ENCODE measurements at places on chromosomes 12 and 14.

DNA sequence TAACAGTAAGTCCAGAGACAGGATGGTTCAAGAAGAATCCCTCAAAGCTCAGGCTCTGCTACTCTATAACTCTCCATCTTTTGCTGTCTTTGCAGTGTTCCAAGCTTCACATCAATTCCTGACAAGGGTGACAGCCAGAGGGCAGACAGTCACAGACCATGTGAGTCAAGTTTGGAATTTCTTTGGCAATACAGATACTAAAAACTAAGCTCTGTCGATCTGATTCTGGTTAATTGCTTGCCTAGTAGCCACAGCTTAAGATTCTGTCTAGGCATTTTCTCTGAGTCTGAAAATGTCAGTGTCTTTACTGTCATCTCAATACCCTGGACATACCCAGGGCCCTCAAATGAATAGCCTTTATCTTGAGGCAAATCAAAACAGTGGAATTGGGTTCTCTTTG lies 153.7 kb downstream of the CEP128 start:
- DNase-seq: no peak

DNA sequence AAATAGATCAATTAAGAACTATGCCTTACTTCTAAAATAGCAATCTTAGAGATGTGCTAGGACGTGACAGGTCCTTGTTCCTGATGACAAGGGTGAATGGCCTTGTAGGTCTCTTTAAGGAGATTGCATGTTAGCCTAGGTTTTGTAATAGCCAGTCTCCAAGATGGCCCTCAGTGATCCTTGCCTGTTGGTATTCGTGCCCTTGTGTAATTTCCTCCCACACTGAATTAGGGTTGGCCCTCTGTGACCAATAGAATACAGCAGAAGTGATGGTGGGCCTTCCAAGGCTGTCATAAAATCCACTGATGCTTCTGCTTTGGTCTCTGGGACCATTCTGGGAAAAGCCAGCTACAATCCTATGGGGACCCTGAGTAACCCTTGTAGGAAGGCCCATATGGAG lies 38.2 kb upstream of the SNX6 start:
- no peak for DNase-seq

GRCh38 chr12:69935651-69936100 lies 110.6 kb downstream of the MYRFL start:
- no peak for DNase-seq

GRCh38 chr14:50388256-50388931 lies 8.3 kb downstream of the CDKL1 start:
- DNase-seq: no peak

GRCh38 chr14:75240781-75241180 lies 37.8 kb upstream of the FOS start:
- DNase-seq: no peak

- DNase-seq: no peak
Observed at GRCh38 chr12:31605531-31605930, 14.6 kb upstream of the DENND5B start.

DNA sequence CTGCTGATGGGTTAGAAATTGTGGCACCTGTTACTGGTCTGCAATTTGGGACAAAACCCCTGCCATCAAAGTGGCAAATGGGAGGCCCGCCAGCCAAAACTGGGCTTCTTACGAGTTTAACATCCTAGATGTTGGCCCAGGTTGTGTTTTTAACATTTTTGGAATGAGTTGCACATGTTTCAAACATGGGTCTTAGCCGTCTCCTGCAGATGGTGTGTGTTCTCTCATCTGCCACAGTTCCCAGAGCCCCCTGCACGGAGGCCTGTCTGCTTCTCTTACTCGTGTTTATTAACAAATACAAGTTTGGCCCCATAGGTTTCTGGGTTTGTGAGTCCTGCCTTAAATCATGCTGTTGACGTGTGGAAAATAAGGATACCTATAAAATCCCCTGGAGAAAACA lies 46.5 kb downstream of the CACNA2D4 start:
- no peak for DNase-seq

GRCh38 chr12:85633491-85633890 lies 202.7 kb downstream of the RASSF9 start:
- no peak for DNase-seq

DNA sequence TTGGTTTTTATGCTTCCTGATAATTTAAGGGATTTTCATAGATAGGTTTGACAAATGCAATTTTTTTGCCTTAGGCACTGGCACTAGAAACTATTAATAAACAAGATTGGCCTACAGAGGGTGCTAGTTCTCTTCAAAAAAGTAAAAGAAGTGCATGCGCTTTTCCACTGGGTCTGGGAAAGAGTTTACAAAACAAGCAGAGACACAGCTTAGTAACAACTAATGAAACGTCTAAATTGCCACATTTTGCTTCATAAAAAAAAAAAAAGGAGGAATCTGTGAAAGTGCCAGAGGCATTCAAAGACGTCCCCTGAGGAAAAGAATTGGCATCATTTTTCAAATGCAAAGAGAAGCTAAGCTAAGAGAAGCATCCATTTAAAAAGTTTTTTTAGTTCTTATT lies 58.3 kb upstream of the EEA1 start:
- DNase-seq: no peak

DNA sequence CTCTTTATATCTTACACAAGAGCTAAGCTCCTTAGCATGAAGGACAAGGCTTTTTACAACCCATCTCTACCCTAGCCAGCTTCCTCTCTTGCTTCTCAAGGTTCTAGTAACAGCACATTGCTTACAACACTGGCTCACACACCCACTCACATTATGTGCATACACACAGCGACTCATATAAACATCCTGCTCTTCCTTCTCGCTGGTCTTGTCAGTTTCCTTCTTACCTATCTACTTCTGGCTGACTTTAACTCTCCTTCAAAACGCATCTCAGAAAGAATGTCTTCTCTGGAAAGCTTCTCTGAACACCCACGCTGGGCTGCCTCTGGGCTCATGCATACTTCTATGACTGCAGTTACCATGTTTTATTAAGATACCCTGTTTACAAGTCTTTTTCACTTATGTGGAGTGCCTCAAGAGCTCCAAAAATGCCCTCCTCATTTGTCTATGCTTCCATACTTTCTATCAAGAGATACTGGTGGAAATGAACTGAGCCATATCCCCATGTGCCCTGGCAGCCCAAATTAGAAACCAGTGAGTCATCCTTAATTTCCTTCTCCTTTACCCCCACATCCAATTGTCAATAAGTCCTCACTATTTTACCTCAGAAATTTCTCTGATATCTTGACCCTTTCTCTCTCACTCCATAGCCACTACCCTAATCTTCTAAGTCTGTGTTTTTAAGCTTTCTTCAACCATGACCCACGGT lies 126.9 kb upstream of the KRAS start:
- no peak for DNase-seq

DNA sequence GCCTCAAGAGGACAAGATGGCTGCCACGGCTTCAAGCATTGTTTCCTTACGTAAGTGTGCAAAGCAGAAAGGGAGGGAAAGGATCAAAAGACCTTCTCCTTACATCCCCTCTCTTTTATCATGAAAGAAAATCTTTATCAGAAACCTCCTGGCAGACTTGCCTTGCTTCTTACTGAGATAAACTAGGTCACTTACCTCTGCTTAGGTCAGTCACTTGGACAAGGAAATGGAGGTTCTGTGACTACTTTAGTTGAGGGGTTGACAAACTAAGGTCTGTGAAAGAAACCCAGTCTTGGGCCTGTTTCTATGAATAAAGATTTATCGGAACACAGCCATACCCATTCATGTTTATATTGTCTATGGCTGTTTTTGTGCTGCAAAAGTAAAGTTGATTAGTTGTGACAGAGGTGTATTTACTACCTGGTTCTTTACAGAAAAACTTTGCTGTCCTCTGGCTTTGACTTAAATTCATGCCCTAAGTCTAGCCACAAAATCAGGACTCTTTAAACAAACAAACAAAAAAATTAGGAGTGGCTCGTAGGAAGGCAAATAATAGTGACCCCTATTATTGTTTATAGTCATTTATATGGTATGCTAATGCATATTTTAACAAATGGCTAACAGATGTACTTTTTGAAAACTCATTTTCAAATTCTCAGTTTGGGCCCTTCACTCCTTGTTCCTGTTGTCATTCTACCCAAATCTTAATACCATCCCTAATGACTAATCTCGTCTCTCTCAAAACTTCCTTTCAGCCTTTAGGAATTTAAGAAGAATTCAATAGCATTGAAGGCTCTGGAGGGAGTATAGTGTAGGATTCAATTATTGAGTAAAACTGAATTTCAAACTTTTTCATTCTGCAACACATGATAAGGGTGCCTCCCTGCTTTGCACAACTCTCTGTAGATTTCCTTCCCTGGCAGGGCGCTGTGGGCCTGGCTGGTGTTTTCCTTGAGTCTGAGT lies 42.0 kb upstream of the ATP2B1 start:
- DNase-seq: no peak

DNA sequence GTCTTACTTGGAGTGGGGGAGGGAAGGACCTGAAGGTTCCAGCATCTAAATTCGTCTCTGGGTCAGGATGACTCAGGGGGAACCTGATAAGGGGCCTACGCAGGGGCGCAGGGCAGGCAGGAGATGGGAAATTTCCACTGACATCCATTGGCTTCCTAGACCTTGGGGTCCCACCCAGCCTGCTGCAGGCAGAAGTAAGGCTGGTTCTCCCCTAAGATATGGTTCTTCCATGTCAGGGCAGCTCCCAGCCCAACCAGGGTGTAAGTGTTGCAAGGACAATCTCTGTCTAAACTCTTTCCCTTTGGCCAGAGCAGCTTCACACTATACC lies 2.1 kb upstream of the NDRG2 start:
- DNase-seq: no peak

DNA sequence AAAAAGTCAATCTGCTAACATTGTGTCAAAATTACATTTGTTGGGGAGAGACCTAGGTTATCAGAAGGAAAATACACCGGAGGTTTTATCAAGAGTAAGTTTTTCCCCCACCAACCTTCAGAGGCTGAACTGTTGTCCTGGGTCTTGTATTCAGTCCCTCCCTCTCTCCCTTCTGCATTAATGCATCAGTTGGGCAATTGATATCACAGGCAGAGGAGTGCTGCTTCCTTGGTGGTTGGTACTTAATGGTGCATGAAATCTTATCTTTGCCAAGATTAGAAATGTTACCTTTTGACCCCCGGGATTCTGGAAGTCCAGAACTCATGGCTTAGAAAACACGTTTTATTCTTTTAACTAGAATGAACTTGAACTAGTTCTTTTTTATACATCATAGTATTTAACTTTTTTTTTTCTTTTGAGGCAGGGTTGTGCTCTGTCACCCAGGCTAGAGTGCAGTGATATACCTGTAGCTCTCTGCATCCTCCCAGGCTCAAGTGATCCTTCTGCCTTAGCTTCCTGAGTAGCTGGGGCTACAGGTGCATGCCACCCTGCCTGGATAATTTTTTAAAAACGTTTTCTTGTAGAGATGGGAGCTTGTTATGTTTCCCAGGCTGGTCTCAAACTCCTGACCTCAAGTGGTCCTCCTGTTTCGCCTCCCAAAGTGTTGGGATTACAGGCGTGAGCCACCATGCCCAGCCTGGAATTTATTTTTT lies 4.9 kb downstream of the PCBP2 start:
- DNase-seq: no peak

GRCh38 chr14:23539248-23540140 lies 12.1 kb downstream of the ZFHX2 start:
- DNase-seq: no peak

DNA sequence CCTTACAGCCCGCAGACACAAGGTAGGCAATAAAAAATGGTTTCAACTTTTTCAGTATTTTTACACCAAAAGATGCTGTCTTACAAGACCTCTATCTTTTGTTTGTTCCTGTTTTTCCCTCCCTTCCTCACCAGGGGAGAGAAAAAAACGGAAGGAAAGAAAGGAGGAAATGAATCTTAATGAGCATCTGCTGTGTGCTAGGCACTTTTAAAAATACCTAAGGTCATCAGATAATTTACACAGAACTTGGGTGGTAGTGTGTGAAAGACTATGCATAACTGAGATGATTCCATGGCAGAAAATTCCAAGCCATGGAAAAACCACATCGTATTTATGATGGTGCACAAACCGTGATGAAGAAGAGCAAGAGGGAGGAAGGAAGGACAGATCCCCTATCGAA lies 121.2 kb downstream of the DIP2B start:
- no peak for DNase-seq

DNA sequence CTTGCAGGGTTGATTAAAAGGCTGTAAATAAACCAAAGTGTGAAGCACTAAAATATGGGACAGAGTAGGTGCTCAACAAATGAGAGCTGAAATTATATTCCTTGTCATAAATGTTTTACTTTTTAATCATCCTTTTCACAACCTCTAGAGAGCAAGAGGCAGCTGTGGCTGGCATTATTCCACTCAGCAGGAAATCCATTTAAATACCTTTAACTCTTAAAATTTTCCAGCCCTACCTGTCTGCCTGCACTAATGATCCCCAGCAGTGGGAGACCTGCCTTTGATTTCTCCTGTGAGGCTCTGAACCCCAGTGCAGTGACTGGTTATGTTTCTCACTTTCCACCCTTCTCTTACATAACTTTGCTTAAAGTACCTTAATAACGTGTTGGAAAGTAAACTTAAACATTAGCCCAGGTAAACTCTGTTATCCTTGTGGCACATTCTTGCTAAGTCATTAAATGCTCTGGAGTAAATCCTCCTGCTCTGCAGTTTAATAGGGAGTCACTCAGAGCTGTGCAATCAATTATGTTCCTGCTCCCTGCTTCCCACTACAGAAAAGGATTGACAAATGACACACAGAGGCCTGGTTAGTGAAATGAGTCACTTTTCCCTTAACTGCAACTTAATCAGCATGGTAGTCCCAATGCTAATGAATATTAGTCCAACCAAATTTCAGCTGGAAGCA lies 755.7 kb upstream of the USP15 start:
- DNase-seq: no peak

DNA sequence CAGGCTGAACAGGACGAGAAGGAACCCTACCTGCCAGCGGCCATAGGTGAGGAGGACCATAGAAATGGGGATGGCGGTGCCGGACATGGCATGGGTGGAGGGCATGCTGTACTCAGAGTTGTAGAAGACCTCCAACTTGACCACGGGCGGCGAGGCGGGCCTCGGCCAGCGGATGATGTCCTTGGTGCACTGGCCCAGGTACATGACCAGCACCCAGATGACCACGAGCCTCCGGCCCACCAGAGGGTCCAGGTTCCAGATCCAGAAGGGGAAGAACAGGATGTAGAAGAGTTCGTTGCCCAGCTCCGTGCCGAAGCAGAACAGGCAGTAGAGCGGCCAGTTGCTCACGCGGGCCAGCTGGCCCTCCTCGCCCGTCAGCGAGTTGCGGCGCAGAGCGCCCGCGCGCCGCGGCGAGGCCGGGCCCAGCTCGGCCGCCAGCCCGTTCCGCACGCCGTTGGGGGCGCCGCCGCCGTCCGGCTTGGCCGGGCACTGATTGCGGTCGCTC lies 582 bp downstream of the SGPP1 start:
- no peak for DNase-seq

DNA sequence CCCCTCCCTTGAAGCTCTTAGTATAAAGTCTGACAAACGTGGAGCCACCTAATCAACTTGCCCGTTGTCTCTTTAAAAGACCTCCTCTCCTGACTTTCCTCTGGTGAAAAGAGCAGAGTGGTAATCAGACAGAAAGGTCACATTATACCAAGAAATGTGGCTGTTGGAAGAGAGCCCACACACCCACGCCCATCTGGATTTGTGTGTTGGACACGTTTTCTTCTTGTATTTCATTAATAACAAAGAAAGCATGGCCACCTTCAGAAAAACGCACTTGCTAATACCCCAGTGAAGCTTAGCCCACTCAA lies 41.3 kb downstream of the CCDC60 start:
- no peak for DNase-seq

Measured in stimulated activated CD8-positive, alpha-beta memory T cell treated with anti-CD3 and anti-CD28 coated beads, Interleukin-15, amount 100 ng/mL, for 4 hours (primary cell).